ENCODE measurements at places on chromosomes 4 and X.

DNA sequence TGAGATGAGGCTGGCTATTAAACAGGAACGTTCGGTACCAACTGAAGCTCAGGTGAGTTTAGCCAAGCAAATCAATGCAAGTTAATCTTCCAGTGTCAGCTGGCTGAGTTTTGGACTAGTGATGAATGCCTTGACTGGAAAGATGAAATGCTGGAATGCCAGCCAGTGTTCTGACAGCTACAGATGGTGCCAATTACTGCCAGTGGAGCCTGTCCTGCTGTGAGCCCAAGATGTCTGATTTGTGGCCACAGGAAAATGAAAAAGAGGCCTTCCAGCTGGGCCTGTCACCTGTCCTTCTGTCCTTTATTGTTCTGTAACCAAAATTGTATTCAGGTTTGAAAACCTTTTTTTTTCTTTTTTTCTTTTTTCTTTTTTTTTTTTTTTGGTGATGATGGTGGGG, 223.1 kb downstream of the AFF2 start:
- no peak for DNase-seq

- no peak for DNase-seq
Measured at GRCh38 chr4:22595684-22596083, 79.8 kb upstream of the ADGRA3 start.

- no peak for DNase-seq
Measured at GRCh38 chr4:46890056-46890455, 19.0 kb downstream of the COX7B2 start.

DNA sequence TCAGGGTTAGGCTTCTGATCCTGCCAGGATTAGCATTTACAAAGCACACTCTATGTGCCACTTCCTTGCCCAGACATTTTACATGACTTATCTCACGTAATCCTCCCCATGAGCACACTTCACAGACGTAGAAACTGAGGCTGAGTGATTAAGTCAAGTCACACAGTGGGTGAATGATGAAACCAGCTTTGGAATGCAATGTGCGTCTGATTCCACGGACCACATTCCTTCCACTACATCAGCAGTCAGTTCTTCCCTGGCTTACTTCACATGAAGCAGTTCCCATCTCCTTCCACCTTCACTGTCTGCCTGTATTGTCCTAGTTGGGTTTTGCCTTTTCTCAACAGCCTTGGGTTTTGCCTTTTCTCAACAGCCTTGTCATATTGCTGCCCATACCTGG, 134.3 kb upstream of the PPARGC1A start:
- no peak for DNase-seq

- no peak for DNase-seq
Measured at GRCh38 chrX:100297728-100298127, 112.3 kb downstream of the PCDH19 start.

GRCh38 chrX:50913520-50913919, 3.0 kb downstream of the BMP15 start:
- DNase-seq = no peak

DNA sequence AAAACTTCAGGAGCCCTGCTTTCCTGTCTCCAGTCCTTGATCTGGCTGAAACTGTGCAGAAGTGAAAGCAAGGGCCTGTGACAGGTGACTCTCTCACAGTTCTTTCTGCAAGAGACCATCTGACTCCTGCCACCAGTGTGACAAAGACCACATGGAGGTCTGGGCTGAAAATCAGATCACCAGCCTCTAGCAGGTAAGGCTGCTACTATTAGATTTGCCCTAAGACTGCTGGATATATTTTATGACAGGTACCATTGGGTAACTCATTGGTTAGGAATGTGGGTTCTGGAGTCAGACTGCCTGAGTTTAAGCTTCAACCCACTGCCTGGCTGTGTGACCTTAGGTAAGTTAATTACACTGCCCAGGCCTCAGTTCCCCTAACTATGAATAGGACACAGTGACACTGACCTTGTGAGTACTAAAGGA, 163.3 kb upstream of the SLC7A11 start:
- no peak for DNase-seq

DNA sequence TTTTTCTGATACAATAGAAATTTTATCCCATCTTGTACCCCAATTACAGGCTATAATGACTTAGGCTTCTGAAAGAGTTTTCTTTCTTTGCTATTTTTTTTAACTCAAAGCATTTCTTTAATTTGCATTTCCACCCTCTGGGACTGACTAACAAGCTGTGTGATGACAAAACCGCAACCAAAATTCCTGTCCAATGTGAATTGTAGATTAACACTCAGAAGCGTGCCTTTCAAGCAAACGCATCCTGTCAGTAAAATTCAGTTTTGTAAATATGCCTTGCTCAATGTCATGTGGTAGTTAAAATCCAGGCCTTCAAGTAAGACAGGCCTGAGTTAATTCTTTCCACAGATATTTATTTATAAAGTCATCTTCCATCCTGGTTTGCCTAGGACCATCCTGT, 50.3 kb downstream of the STK32B start:
- DNase-seq = no peak

- no peak for DNase-seq
Measured at GRCh38 chr4:70556856-70557255, 35.2 kb upstream of the AMBN start.

GRCh38 chrX:2585158-2585470, 84.3 kb upstream of the DHRSX start:
- DNase-seq = no peak

GRCh38 chrX:20067709-20068561, 48.8 kb downstream of the MAP7D2 start:
- peak; percentile 52 for DNase-seq

DNA sequence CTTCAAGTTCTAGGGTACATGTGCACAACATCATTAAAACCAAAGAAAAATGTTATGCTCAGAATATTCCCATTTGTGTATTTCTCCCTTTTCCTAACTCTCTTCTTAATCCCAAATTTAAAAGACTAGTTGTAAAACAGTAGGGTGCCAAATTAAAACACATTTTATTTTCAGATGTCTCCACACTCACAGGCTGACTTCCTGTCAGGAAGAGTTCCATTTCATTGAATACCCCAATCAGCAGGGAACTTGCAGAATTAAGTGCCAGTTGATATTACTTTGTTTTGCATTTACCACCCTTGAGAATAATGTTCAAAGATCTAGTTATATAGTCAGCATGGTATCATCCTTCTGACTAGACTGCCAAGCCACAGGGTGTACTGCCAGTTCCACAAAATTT, 207.9 kb downstream of the MAB21L2 start:
- DNase-seq = no peak

DNA sequence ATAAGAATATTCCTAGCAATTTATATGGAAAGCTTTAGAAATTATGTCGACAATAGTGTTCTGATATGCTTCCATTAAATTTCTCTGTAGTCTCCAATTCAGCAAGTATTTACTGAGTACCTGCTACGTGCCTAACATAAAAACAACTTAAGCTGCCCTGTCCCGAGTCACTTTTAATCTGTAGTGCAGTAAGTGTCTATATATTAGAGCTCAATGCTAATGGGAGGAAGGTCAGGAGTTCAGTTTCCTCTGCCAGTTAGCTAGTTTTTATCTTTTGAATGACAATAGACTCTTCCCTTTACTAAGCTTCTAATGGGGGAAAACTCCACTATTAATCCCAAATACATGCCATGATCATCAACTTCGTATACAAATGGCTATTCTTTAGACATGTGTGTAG, 118.7 kb upstream of the NAP1L5 start:
- no peak for DNase-seq

DNA sequence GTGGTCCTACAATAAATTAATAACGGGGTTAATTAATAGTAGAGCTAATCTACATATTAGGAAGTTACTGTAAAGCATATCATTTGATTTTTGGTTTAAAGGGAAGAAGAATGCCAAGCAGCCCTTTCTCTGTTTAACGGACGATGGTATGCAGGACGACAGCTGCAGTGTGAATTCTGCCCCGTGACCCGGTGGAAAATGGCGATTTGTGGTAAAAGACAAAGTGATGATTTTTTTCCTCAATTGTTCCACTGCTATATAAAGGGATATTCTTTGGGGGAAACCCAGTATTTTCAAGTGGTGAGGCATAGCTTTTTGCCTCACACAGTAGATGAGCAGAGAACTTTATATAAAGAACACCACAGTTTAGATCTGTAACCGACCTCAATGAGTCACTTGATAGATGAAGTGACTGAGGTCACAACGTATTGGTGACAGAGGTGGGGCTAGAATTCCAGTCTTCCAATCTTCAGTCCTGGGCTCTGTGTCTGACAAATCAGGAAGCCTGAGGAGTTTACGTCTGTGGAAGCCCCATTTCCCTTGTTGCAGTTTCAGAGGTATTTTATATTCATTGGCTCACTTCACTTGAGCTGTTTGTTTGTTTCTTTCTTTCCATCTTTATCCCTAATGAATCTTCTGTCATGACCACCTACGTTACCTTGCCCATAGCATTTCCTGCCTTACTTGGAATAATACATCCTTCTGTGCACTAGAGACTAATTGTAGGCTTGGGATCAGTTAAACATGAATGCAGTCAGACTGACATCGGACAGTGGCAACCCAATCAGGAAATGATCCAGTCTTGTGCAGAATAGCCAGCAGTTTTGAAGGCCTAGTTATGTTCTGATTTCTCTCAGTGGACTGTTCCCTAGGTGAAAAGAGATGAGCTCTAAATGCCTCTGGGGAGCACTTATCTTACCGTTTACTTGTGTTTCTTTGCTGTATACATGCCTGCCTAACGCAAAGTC, 30.1 kb downstream of the ZRSR2 start:
- DNase-seq = no peak

DNA sequence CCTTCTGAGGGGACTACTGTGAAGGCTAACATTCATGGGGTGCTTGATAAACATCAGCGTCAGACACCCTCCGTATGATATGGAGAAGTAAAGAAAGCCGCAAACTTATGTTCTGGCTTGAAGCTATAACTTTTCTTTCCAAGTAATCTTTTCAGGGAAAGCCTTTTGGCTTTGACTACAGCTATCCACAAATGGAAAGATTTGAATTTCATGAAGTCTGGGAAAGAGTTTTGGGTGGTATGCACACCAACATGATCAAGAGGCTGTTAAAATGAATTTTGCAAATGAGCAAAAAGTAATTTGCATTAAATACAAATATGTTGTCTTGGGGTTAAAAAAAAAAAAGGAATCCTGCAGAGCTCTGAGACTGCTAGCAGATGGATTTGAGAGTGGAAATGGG, 114.8 kb upstream of the LIMCH1 start:
- no peak for DNase-seq

DNA sequence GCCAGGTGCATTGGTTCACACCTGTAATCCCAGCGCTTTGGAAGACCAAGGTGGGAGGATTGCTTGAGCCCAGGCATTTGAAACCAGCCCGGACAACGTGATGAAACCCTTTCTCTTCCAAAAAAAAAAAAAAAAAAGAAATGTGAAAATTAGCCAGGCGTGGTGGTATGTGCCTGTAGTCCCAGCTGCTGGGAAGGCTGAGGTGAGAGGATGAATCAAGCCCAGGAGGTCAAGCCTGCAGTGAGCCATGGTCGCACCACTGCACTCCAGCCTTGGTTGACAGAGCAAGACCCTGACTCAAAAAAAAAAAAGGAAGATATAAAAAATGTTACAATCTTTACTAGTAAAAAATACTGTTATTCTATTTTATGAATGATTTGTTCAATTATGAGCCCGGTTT, 5.9 kb downstream of the FAM199X start:
- no peak for DNase-seq

DNA sequence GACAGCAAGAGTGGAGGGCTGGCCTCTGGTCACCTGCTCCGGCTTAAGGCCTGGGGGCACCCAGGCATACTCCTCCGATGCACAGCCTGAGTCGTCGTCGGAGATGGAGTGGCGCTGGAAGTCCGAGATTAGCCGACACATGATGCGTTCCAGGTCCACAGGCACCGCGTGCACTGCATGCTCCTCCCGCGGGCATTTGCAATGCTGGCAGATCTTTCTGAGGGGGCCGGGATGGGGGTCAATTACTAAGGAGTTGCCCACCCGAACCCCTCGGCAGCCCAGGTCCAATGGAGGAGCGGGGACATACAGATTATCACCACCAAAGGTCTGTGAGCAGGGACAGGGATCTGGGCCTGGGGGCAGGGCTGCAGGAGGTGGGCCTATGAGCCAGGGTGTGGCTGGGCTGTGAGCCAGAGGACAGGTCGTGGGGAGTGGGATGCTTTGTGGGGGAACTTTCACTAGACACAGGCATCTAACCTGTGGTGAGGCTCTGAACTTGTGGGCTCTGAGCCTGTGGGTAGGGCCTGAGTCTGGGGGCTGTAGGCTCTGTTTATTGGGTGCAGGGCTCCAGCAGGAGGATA, 2.4 kb downstream of the PRICKLE3 start:
- DNase-seq = no peak

- DNase-seq = no peak
Measured at GRCh38 chr4:148255344-148255720, 186.9 kb downstream of the NR3C2 start.

- DNase-seq = no peak
Measured at GRCh38 chrX:113935518-113935917, 648.4 kb upstream of the HTR2C start.

DNA sequence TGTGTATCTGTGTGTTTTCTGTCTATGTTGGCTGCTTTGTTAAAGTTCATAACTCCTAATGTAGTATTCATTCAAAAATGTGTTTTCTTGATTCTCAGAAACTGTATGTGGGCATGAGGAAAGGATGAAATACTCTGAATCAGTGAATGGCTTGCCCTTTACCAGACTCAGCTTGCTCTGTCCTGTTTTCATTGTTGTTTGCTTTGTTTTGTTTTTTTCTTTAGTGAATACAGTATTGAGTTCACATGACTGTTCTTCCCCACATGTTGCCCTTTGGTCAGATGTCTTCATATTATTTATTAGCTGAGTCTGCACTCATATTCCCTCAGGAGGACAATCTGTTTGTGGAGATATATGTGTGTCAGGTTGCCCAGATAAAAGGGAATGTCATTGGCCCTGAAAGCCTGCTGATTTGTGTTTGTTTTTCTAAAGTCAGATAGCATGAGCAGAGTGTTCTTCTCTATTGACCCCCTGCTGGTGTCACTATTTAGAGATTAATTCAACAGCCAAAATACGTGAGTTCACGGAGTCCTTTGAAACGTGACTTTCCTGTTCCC, 1184.4 kb downstream of the RPA4 start:
- no peak for DNase-seq

GRCh38 chr4:78951862-78952472, 12.7 kb upstream of the PAQR3 start:
- DNase-seq = no peak

- no peak for DNase-seq
Measured at GRCh38 chrX:48785186-48785539, 1.2 kb upstream of the GATA1 start.

GRCh38 chrX:100687546-100687945, 43.5 kb downstream of the SRPX2 start:
- no peak for DNase-seq

DNA sequence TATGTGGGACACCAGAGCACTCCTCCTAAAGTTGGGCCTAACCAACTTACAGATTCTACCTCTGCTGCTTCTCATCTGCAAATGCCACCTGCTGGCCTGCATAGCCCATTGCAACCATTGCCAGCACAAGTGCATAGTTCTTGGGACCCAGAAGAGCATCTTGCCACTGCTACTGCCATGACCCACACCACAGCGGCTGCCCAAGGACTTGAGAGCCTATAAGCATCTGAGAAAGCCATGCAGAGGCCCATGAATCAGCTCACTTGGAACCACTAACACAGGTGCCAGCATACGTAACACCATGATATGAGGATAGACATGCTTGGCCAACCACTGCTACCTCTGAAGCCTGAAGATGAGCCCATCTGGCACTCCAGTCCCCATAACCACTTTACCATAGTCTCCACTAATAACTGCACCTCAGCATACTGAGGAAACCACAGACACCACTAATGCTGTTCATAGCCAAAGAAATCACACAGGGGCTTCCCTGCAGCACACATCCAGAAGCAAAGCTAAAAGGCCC, 258.1 kb upstream of the AGTR2 start:
- no peak for DNase-seq

GRCh38 chrX:45768666-45769236, 568.1 kb upstream of the DIPK2B start:
- no peak for DNase-seq
